H54 (cell line): ENCODE measurements at places on chromosomes 7 and 10.

DNA sequence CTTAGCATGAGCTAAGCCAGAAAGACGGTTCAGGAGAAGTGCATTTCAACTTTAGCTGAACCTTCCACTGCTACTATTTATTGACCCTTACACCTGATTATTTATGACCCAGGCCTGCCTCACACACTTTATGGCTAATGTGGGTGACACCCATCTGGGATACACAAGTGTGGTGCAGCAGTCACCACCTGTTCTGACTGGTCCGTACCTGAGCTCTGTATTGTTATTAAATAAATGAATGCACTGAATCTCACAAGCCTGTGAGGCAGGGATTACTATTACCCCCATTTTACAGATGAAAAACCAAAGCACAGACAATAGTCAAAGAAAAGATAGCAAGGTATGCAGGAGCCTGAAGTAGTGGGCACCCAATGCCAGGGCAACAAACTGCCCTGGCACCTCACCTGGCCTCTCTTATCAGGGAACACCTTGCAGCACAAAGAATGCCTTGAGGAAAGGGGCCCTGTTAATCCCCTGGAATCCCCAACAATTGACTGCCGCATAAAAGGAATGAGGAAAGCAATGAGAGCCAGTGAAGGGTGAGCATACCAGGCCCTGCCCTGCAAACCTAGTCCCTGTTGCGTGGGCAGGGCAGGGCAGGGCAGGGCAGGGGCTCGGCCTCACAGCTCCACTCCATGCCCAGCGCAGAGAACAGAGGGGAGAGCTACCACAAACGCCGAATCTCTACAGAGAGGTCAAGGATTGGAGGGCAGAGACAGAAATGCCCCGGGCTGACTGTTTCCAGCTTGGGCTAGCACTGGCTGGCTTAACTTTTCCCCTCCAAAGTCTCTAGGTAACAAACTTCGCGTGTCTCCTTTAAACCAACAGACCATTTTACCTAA, 1.3 kb downstream of the ANXA11 start:
- peak; percentile 29 for DNase-seq

DNA sequence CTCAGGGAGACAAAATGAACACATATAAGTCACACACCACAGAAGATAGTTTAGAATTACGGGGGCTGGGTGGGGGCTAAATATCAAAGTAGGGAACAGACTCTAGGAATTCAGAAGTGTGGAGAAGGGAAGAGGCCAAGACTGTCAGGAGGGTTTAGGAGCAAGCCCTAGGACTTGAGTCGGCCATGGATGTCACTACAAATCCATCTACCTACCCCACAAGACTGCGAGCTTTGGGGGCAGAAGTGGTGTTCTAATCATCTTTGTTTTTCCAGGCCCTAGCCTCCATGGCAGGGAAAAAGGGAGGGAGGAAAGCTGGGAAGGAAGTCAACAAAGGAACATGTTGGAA, 5.8 kb upstream of the ARHGAP19 start:
- DNase-seq: no peak

DNA sequence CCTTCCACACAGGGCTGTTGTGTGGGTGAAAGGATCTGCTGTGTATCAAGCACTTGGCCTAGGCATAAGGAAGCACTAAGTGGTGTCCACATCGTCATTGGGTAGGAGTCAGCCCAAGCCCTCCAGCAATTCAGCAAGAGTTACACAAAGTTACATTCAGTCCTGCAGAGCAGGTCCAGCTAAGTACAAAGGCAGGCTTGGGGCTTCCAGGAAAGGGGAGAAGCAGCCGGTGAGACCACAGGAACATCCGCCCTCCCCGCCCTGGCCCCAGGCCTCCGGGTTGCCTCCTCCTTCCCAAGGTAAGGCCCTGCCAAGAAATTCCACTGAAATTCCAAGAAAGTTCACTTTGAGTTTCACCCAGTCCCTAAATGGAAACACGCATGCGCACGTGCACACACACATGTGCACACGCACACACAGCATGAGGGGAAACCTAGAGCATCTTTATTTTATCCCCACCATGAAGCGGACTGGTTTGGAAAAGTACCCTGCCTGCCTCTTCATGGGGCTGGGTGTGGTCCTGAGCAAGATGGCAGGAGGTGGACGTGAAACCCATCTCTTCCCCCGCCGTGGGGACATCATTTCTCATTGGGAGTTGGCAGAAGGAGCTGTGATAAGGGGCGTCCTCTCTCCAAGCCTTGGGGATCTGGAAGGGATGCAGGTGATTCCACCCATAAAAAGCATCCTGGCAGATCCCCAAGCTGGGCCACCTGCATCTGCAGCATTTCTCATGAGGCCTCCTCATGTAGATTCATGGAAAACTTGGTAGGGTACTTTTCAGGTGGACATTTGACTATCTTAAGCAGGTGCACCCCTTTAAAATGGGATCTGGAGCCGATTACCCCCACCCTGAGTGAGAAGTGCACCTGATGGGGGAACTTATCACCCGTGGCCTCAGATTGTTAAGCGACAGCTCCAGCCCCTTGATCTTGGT, 69.1 kb upstream of the NANOS1 start:
- DNase-seq: no peak

DNA sequence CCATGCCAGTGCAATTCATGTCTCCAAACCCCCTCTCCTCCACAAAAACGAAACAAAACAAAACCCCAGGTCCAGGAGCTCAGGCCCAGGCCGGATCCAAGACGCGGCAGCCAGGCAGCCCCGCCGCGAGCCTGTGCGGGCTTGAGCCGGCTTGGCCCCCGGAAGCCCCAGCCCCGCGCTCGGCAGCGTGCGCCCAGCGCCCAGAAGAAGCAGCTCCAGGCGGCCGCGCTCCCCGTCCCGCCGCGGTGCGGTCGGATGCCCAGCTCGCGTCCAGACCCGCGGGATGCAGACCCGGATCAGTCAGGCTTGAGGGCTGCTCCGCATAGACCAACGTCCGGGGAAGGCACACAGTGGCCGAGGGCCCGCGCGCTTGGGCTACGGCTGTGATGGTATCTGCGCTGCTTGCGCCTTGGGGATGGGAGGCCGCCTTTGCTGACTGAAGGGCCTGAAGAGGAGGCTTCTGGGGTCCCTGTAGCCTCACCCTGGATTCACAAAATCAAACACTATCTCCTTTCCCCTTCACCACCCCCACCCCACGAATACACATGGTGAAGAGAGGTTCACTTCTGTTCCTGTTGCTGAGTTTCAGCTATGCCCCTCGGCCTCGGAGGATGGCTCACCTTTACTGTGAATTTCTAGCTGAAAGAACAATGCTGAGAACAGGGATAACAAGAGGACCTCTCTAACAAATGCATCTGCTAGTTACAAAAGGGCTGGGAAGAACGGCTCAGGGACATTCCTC, 79.9 kb upstream of the EN2 start:
- DNase-seq: no peak

- DNase-seq: no peak
Measured at GRCh38 chr7:22945584-22945983, 68.3 kb downstream of the HYCC1 start.

GRCh38 chr7:20864221-20864620, 77.5 kb upstream of the SP8 start:
- DNase-seq: no peak

GRCh38 chr7:43076606-43077005, 35.8 kb upstream of the HECW1 start:
- DNase-seq: no peak

DNA sequence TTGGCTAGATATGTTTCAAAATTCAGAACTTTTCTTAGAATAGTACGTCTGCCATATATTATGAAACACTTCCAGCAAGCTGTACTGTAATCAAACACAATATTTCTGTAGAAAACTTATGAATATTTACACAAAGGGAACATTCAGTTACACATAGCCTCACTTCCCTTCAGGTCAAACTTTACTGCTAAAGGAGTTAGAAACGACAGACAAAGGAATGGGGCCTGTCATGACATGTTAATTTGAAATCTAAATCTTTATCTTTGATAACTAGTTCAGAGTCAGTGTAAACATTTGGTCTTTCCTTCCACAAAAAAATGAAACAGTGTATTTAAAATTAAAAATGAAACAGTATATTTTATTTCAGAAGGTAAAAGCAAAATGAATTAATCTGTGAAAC, 1.0 kb upstream of the CROT start:
- DNase-seq: no peak

DNA sequence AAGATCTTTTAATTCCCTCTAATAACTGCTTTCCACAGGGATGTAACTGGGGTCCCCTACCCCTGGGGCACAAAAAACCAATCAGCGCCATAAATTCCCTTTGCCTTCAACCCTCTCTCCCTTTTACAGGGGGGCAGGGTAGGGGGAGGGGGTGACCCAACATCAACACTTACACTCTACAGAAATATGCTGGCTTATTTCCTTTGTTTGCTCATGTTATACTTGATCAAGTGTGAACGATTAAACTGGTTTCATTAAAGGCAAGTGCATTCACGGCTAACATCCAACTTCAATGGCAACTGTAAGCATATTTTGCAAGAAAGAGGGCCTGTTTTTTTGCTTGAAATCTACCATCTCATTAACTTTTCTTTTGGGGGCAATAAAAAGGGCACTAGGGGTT, 2.9 kb downstream of the CTBP2 start:
- DNase-seq: no peak

DNA sequence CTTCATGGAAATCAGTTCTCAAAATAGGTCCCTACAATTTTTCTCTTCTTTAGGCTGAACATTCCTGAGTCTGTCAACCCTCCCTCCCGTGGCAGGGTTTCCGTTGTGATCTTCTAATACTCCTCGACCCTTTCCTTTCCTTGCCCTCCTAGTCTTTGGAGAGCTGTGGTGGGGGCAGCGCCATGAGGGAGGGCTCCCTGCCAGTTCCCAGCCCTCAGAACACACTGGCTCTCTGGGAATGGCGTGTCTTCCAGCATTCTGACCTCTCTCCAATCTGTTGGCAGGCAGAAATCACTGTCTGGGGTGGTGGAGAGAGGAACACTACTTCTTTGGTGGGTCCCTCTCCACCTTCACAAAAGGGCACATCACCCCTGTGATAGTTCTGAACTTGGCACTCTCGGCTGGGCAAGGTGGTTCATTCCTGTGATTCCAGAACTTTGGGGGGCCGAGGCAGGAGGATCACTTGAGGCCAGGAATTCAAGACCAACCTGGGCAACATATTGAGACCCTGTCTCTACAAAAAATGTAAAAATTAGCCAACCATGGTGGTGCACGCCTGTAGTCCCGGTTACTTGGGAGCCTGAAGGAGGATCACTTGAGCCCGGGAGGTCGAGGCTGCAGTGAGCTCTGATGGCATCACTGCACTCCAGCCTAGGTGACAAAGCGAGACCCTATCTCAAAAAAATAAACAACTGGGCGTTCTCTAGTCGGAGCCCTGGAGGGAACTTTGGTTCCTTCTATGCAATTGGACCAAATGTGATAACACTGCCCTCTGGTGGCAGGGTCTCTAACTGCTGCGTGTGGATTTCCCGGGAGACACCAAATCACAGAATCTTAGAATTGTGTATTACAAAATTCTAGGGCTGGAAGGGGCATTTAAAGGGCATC, 13.1 kb upstream of the ARPC1A start:
- DNase-seq: peak; percentile 51

GRCh38 chr7:112262855-112263487, 56.5 kb downstream of the ZNF277 start:
- no peak for DNase-seq

GRCh38 chr10:58980826-58981415, 195.5 kb upstream of the PHYHIPL start:
- DNase-seq: no peak

DNA sequence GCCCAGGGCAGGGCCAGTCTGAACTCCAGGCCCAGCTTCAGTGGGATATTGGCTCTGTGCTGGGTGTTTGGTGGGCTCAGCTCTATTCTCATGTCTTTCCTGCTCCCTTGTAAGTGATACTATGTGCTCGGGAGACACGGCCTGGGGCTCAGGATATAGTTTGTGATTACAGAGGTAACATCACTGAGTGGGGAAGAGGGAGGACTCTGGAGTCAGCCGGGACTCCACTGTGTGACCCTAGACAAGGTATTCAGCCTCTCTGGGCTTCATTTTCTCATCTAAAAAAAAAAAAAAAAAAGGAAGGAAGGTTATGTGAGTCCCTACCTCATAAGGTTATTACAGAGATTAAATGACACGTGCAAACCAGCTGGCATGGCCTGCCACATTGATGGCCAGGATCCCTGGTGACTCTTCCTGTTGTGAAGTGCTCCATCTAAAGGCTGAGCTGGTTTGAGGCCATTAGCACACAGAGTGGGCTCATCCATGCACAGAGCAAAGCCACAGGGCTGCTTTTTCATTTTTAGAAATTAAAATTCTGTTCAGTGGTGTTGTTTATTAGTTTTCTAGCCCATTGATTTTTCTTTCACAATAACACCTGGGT, 15.7 kb downstream of the SLC13A4 start:
- DNase-seq: no peak

DNA sequence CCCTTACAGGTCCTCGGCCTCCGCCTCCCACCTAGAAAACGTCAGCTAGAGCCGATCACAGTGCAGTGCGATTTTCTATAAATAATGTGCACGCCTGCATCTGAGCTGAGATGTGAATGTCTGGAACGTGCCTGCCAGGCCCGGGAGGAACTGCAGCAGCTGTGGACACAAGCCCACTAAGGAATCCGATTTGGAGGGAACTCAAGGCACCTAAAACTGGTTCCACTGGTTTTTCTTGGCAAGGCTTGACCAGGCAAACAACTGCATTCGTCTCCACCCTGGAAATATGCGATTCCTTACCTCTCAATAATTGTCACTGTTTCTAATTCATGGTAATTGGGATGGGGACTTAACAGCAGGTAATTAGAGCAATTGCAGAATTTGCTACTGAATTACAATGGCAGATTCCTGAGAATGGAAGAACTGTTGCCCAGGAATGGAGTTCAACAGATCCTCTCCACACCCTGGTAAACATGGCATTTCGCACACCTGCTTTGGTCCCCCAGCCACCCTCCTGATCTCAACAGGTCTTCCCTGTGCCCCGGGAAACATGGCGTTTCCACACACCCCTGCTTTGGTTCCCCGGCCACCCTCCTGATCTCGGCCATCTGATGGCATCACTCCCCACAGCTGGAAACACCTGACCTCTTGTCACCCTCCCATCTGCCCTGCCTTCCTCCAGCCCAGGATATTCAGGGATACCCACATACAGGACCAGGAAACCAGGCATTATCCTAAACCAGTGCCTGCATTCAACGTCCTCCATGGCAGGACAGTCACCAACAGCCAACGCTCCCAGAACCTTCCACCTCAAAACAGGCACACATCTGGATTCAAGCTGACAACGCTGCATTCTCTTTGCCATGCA, 76.0 kb downstream of the DIP2C start:
- no peak for DNase-seq

DNA sequence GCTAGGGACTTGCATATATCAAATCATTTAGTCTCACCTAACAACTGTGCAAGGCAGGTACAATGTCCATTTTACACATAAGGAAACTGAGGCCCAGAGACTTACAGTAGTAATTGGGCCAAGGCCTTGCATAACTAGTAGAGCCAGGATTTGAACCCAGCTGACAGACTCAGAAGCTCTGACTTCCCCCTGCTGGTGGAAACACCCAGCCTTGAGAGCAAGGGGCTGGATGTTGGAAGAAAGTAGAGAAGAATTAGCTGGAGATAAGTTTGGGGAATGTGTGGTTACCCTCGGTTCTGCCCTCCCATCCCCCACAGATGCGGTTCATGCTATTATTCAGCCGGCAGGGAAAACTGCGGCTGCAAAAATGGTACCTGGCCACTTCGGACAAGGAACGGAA, 2.0 kb downstream of the AP1S1 start:
- no peak for DNase-seq
